Gastrocnemius medialis (tissue), 4 donors: ENCODE measurements at places on chromosomes 2 and 18. TPM values are rescaled to one million over a fixed set of nuclear protein-coding genes. Genes with fewer than 3 reads are reported as not detected.

DNA sequence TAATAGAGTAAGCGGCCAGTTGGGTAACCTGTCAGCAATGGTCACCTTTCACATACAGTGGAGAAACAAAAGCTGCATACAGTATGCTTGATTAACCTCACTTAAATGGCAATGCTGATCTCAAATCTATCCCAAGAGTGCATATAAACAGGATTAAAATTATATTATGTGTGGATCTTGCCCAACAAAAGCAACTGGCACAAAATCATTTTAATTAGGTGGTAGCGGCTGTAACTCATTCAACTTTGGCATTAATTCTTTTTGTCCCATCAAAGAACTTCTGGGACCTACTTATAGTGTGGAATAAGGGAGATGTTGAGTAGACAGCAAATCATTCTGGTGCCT is 167.8 kb upstream of the VRK2 start:
- no peak overlapping the region for H3K4me3 ChIP-seq
- no peak for DNase-seq
- no peaks in the 10 kb centered on the region for H3K36me3 ChIP-seq
- H3K27me3 ChIP-seq = no peaks in the 10 kb centered on the region
- H3K4me1 ChIP-seq = peaks cover 9% of the 10 kb centered on the region
- no peak overlapping the region for H3K27ac ChIP-seq

DNA sequence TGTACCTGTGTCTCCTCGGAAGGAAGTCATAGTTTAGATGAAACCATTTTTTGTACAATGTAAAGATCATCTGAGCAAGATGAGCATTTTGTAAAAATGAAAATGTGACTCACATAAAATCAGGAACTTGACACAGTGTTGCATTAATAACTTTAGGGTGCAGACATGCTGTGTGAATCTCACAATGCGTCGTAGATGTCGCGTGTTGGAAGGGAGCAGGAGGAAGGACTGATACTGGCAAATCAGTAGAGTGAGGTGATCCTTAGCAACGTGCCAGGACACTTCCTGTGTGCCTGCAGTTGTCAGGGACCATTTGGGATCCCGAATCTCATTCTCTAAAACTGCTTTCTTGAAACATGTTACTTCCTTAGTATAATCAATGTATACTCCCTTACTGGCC is 103.1 kb downstream of the SH3BP4 start:
- H3K27me3 ChIP-seq = no peaks in the 10 kb centered on the region
- no peak overlapping the region for H3K27ac ChIP-seq
- H3K4me3 ChIP-seq = no peak overlapping the region
- peaks cover 11% of the 10 kb centered on the region for H3K4me1 ChIP-seq
- no peak for DNase-seq
- H3K36me3 ChIP-seq = no peaks in the 10 kb centered on the region

- DNase-seq = no peak
- no peaks in the 10 kb centered on the region for H3K4me1 ChIP-seq
- H3K27ac ChIP-seq = no peak overlapping the region
- H3K4me3 ChIP-seq = no peak overlapping the region
Observed at GRCh38 chr18:60145776-60146175, 226.8 kb downstream of the MC4R start.

- no peaks in the 10 kb centered on the region for H3K36me3 ChIP-seq
- no peak for DNase-seq
- no peaks in the 10 kb centered on the region for H3K27me3 ChIP-seq
- H3K4me3 ChIP-seq = no peak overlapping the region
Observed at GRCh38 chr18:27546991-27547390, 361.9 kb upstream of the CHST9 start.

GRCh38 chr2:140242889-140243288 is 1462.7 kb upstream of the NXPH2 start:
- DNase-seq = no peak
- no peaks in the 10 kb centered on the region for H3K27me3 ChIP-seq
- no peaks in the 10 kb centered on the region for H3K36me3 ChIP-seq
- H3K27ac ChIP-seq = no peak overlapping the region
- H3K4me3 ChIP-seq = no peak overlapping the region

- no peaks in the 10 kb centered on the region for H3K4me1 ChIP-seq
- H3K27ac ChIP-seq = no peak overlapping the region
Observed at GRCh38 chr2:55910077-55910476, 13.5 kb downstream of the EFEMP1 start.

- no peak overlapping the region for H3K27ac ChIP-seq
- no peaks in the 10 kb centered on the region for H3K36me3 ChIP-seq
- DNase-seq = no peak
- H3K4me1 ChIP-seq = no peaks in the 10 kb centered on the region
Observed at GRCh38 chr2:64722291-64723044, 68.8 kb upstream of the SERTAD2 start.

DNA sequence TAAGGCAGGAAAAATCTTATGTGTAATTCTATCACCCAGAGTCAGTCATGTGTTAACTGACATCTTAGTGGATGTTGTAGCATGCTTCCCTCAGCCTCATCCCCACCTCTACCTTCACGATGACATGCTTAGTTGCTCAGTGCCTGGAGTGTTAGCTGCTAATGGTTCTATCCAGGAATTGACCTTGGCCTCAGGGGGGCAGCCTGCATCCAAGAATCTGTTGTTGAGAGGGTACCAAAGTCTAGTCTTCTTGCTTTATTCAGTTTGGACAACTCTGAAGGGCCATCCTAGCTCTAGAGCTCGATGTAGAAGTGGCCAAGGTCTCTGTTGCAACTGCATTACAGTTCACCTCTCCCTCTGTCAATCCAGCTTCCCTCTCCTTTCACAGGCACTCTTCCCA is 61.2 kb downstream of the ACYP2 start:
- H3K4me3 ChIP-seq = no peak overlapping the region
- H3K27ac ChIP-seq = no peak overlapping the region
- no peaks in the 10 kb centered on the region for H3K36me3 ChIP-seq

DNA sequence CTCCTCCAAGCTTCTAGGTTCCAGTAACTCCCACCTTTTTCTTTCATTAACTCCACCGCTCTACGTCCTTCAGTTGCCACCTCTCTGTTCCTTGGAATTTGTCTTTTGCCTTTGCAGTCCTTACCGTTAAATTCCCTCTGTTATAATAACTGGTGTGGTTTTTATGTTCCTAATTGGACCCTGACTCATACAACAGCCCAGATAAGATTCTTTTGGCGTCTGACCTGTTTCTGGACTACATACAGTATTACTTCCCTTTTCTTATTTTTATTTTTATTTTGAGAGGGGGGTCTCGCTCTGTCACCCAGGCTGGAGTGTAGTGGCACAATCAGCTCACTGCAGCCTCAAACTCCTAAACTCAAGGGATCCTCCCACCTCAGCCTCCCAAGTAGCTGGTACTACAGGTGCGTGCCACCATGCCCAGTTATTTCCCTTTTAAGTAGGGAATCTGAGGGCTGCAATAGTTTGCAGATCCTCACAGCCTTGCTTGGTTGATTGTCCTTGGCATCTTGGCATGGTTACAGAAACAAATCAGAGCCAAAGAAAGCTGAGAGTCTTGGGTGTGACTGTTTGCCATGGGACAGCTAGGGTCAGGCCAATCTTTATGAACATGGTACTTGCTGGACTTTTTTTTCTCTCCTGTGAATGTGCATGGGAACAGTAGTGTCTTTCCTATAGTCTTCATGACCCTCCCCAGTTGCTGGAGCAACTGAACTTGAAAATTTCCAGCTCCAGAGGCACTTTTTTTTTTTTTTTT is 22.0 kb downstream of the TCF23 start:
- H3K27ac ChIP-seq = no peak overlapping the region
- H3K36me3 ChIP-seq = no peaks in the 10 kb centered on the region
- H3K27me3 ChIP-seq = no peaks in the 10 kb centered on the region
- peaks cover 5% of the 10 kb centered on the region for H3K4me1 ChIP-seq

GRCh38 chr2:151552287-151552686 is 142.6 kb downstream of the RIF1 start:
- no peaks in the 10 kb centered on the region for H3K27me3 ChIP-seq

- no peak for DNase-seq
- no peaks in the 10 kb centered on the region for H3K4me1 ChIP-seq
- H3K4me3 ChIP-seq = no peak overlapping the region
- H3K27me3 ChIP-seq = no peaks in the 10 kb centered on the region
Observed at GRCh38 chr2:239991689-239992314, 33.3 kb downstream of the NDUFA10 start.

DNA sequence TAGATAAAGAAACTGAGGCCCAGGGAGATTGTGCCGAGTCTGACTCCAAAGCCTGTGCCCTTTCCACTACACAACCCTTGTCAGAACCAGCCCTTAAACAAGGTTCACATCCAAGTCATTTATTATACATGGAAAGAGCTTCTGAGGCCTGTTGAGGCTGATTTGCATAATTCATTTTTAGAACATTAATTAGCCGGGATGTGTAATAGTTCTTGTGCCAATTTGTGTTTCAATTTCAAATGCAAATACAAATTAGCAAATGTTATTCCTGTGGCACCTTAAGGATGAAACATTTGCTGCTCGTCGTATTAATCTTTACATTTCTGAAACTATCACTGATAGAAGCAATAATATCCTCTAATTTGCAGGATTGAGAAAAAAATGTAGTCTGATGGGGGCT is 174.9 kb downstream of the MYCN start:
- H3K36me3 ChIP-seq = no peaks in the 10 kb centered on the region
- H3K4me1 ChIP-seq = no peaks in the 10 kb centered on the region
- DNase-seq = no peak
- H3K27me3 ChIP-seq = no peaks in the 10 kb centered on the region
- no peak overlapping the region for H3K4me3 ChIP-seq

- H3K4me3 ChIP-seq = no peak overlapping the region
- no peak for DNase-seq
- no peaks in the 10 kb centered on the region for H3K27me3 ChIP-seq
- H3K27ac ChIP-seq = no peak overlapping the region
Observed at GRCh38 chr2:234995332-234996068, 43.7 kb downstream of the SH3BP4 start.

DNA sequence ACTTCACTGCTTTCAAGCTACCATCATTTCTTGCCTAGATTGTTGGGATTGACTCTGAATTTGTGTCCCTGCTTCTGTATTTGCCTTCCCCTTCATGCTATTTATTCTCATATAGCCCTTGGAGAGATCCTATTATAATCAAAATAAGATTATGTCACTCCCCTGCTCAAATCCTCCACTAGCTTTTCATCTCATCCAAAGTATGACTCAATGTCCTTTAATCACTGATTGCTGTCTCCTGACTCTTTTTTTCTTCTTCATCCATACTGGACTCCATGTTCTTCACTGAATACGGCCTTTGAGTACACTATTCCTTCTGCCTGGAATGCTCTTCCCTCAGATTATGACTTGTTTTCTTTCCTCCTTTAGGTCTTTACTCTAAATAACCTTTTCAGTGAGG is 5.0 kb downstream of the RBKS start:
- H3K27ac ChIP-seq = no peak overlapping the region
- no peaks in the 10 kb centered on the region for H3K36me3 ChIP-seq
- no peak for DNase-seq
- no peak overlapping the region for H3K4me3 ChIP-seq
- H3K4me1 ChIP-seq = peaks cover 15% of the 10 kb centered on the region
- H3K27me3 ChIP-seq = no peaks in the 10 kb centered on the region

DNA sequence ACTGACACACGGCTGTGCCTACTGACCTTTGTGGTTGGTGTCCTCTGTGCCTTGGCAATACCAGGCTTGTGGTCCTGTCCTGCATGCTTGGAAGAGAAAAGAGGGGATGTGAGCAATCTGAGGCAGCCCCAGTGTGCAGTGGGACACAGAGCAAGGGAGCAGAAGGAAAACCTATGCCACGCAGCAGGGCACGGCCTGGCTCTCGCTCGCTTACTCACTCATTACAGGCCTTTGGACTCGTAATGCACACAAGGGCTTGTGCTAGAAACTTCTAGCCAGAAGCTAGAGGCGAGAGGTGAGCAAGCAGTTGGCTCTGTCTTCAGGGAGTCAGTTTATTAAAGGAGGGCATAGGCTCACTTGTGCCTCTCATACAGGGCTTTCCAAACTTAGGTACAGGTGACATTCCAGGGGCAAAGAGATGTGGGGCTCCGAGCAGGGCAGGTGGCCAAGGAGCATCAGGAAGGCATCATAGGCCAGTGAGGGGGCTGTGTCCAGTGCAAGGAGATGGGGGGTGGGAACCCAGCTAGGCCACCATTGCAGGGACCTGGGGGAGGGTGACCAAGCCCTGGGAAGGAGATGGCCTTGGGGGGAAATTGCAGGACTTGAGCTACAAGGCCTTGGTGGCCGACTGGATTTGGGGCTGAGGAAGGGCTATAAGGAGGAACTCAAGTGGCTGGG is 100.8 kb downstream of the DYSF start:
- H3K27ac ChIP-seq = no peak overlapping the region
- no peaks in the 10 kb centered on the region for H3K27me3 ChIP-seq
- H3K36me3 ChIP-seq = no peaks in the 10 kb centered on the region
- H3K4me1 ChIP-seq = peaks cover 7% of the 10 kb centered on the region
- H3K4me3 ChIP-seq = no peak overlapping the region
- no peak for DNase-seq

DNA sequence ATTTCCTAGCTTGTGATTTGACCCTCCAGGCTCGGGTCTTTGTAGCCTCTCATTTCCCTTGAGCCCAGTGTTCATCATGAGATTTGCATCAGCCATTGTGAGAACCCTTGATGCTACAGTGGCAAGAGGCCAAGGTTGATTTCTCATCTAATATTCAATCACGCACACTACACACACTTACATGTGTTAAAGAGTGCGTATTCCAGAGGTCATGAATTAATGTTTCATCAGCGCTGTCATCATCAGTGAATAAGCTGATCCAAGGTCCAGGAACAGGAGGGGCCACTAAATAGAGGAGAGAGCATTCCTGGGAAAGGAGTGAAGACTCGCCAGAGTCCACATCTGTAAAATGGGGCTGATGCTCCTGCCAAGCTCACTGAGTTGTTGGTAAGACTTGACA is 276.1 kb upstream of the SIX2 start:
- H3K27me3 ChIP-seq = no peaks in the 10 kb centered on the region
- no peak overlapping the region for H3K27ac ChIP-seq
- H3K36me3 ChIP-seq = no peaks in the 10 kb centered on the region
- H3K4me3 ChIP-seq = no peak overlapping the region
- no peaks in the 10 kb centered on the region for H3K4me1 ChIP-seq

GRCh38 chr2:32005371-32005976 is 5.3 kb downstream of the MEMO1 start:
- H3K27me3 ChIP-seq = no peaks in the 10 kb centered on the region
- no peak overlapping the region for H3K27ac ChIP-seq
- no peaks in the 10 kb centered on the region for H3K36me3 ChIP-seq
- peaks cover 47% of the 10 kb centered on the region for H3K4me1 ChIP-seq

GRCh38 chr2:236631281-236631855 is 61.7 kb downstream of the ACKR3 start:
- no peak overlapping the region for H3K27ac ChIP-seq
- no peaks in the 10 kb centered on the region for H3K27me3 ChIP-seq
- no peak overlapping the region for H3K4me3 ChIP-seq
- no peak for DNase-seq
- H3K36me3 ChIP-seq = no peaks in the 10 kb centered on the region
- H3K4me1 ChIP-seq = no peaks in the 10 kb centered on the region

GRCh38 chr18:41466436-41467160 is 488.4 kb upstream of the PIK3C3 start:
- no peak for DNase-seq
- no peak overlapping the region for H3K27ac ChIP-seq
- H3K4me3 ChIP-seq = no peak overlapping the region

TCF7L1 gene
- 3.9 TPM for total RNA-seq

MDH1B gene
- total RNA-seq = 0.36 TPM

SERPINB7 gene
- not detected for total RNA-seq

PTPRN gene
- total RNA-seq = not detected

NMUR1 gene
- not detected for total RNA-seq

C2orf78 gene
- not detected for total RNA-seq

TNFRSF11A gene
- total RNA-seq = not detected

CDH2 gene
- 0.51 TPM for total RNA-seq
